NCI-H1092 (cell line): ENCODE measurements at places on chromosomes 7 and 10.

DNA sequence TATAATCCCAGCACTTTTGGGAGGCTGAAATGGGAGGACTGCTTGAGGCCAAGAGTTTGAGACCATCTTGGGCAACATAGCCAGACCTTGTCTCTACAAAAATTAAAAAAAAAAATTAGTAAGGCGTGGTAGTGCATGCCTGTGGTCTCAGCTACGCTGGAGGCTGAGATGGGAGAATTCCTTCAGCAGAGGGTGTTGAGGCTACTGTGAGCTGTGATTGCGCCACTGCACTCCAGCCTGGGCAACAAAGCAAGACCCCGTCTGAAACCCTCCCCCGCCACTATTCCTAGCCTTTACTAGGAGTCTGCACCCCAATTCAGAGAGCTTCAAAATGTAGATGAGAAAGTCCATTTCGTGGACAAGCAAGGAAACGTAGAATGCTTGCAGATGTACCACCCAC is 95.2 kb downstream of the PRPF18 start:
- no peak for DNase-seq

DNA sequence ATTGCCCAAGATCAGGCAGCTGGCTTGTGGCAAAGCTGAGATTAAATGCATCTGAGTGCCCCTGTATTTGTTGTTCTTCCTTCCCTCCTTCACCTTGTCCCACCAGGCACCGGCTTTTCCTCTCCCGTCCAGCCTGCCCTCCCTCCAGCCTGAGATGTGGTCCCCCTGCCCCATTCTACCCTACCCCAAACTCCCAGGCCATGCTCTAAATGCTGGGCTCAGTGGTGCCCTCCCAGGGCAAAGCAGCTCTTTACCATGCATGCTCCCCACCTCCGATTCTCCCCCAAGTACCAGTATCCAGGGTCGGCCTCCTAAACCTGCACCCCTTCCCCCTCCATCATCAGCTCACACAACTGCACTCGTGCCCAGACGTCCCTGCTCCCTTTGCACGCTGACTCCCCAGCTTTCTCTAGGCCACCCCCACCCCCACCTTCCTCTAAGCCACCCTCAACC is 36.5 kb downstream of the CALML5 start:
- DNase-seq: no peak

DNA sequence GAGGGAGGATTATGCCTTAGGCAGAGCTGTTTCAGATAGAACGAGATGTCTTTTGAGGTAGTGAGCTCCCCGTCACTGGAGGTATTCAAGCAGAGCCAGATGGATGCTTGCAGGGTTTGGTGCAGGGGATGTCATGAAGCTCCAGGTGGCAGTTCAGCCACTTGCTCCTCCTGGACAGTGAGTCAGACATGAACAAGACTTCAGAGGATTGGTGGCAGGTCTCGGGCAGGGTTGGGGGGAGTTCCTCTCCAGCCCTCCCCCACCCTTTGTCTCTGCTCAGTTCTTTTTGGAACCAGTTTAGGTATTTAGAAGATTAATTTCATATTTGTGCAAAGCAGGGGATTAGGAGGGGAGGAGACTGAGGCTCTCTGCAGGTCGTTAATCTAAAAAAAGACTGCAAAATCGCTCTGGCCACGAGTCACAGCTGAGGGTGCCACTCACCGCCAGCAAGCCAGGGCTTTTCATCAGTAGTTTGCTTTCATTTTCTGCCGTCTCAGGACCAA is 21.5 kb upstream of the MYL10 start:
- no peak for DNase-seq

GRCh38 chr7:93980744-93981479 is 23.2 kb downstream of the BET1 start:
- no peak for DNase-seq

GRCh38 chr7:7100432-7100849 is 81.9 kb upstream of the C1GALT1 start:
- no peak for DNase-seq
